ENCODE measurements at places on chromosomes 16 and 17. TPM values are rescaled to one million over a fixed set of nuclear protein-coding genes. Genes with fewer than 3 reads are reported as not detected.

NQO1 gene
- total RNA-seq: 96.2 TPM

KCNJ2 gene
- total RNA-seq: 0.70 TPM

GABARAP gene
- 140 TPM for total RNA-seq

ARHGAP44 gene
- total RNA-seq: 3.3 TPM

XAF1 gene
- not detected for total RNA-seq

JUP gene
- 419 TPM for total RNA-seq

CD79B gene
- total RNA-seq: not detected

CACNG3 gene
- total RNA-seq: not detected

TMEM114 gene
- total RNA-seq: not detected

CCL14 gene
- not detected for total RNA-seq

NPTX1 gene
- total RNA-seq: 0.57 TPM

ESRP2 gene
- total RNA-seq: 109 TPM

CX3CL1 gene
- total RNA-seq: not detected

SAMD14 gene
- total RNA-seq: 2.2 TPM

KRTAP4-3 gene
- not detected for total RNA-seq

OTOA gene
- not detected for total RNA-seq

KRT9 gene
- not detected for total RNA-seq

HS3ST3B1 gene
- total RNA-seq: 1.9 TPM

TBC1D3C gene
- not detected for total RNA-seq

CCL7 gene
- not detected for total RNA-seq

SPATA22 gene
- not detected for total RNA-seq

QPRT gene
- 176 TPM for total RNA-seq

SDF2 gene
- total RNA-seq: 64.9 TPM

CDH13 gene
- total RNA-seq: 3.5 TPM

CCL17 gene
- total RNA-seq: not detected

SSTR5 gene
- 0.23 TPM for total RNA-seq

CNGB1 gene
- total RNA-seq: not detected

HOXB8 gene
- 0.39 TPM for total RNA-seq

SERPINF2 gene
- total RNA-seq: 63.8 TPM

PIRT gene
- total RNA-seq: not detected

ABCA9 gene
- 0.19 TPM for total RNA-seq

OR3A3 gene
- total RNA-seq: not detected

CTNS gene
- total RNA-seq: 11.8 TPM

CORO6 gene
- total RNA-seq: 2.8 TPM

Measured in Caco-2 (cell line).